ENCODE measurements at places on chromosomes 5 and 9.

DNA sequence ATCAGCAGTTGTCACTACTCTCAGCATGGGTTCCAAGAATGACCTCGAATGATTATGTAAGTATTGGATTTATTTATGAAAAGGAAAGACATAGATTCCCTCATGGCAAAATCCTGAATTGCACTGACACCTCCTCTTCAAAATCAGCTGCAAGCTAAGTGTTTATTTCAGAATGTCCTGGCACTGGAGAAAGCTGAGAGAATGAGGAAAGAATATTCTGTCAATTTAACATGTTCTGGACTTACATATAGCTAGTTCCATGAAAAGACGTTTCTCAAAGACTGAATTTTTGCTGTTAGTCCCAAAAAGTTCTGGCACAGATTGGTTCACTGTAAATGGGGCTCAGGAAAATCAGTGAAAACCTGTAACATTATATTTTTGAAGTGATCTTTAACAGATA lies 120.3 kb downstream of the NREP start:
- no peak for DNase-seq

- DNase-seq, result no peak
Observed at GRCh38 chr5:131064669-131065371, 100.2 kb downstream of the HINT1 start.

DNA sequence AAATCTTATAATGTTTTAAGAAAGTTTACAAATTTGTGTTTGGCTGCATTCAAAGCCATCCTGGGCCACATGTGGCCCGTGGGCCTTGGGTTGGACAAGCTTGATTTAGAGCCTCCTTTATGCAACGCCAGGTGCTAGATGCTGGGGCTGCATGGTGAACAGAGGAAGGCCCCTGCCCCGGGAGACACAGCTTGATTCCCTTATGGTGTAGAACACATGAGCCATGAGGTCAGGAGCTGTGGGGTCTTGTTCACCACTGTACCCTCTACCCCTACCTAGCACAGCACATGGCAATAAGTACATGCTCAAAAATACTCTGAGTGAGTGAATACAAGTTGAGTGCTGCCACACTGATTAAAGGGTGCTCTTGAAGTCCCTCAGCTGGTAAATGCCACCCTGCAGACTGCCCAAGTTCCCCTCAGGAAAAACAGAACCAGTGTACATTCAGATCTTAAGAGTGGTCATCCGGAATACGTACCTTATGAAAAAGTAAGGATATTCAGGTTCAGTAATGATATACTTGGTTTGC lies 71.9 kb downstream of the ARRDC3 start:
- DNase-seq, result no peak

GRCh38 chr5:149725296-149725695 lies 4.8 kb upstream of the PPARGC1B start:
- no peak for DNase-seq

DNA sequence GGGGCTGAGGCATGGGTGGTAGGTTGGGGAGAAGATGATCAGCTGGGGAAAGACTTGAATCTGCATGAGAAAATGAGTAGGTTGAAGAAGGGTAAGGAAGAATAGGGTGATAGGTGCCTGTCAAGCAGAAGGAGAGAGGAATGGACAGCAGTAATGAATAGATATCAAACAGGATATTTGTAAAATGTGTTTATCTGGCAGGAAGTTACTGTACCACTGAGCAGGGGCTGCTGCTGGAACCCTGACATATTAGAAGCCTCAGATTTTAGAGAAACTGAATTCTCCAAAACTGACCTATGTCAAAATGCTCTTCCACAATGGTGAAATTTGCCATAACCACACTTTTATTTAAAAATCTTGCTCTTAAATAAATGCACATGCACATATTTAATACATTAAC lies 41.0 kb downstream of the CCDC192 start:
- no peak for DNase-seq

- DNase-seq, result no peak
Observed at GRCh38 chr9:124513376-124513994, 6.3 kb upstream of the NR5A1 start.

DNA sequence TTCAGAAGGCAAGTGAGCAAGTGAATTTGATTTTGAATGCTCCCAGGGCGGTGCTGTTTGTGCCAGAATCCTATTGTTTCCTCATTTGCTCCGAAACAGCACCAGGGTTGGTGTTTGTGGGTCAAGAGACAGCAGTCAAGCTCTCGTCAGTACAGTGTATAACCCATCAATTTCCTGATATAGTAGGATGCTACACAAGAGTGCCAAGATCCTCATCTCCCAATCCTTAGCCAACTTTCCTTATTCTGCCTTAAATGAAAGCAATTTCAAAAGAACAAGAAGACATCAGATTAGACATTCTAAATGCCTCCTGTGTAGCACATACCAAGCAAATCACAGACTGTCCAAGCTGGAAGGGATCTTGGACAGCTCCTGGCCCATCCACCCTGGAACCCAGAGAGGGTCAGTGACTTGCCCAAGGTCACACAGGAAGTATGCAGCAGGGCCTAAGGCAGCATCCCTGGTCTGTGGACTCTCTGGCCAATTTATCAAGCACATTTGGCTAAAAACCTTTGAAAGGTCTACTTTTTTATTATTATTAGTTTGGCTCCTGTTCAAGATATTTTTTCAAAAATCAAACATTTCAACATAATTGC lies 4.5 kb downstream of the WHRN start:
- no peak for DNase-seq

DNA sequence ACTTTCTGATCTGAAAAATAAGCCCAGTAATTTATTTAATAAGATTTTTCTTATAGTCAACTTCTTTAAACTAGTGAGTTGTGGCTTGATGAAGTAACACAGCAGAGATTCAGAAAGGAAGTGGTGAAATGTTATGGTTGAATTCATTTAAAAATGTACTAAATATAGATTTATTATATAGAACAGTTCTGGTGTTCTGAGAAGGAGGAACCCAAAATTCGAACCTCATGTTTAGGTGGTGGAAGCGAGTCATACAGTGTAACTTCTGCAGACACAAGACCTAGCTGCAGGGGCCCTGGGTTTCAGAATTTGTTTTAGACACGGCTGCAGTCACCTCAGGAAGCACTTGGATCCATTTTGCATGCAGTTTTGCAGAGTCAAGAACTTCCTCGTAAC lies 188.2 kb downstream of the TRIO start:
- DNase-seq, result no peak

GRCh38 chr5:91690921-91691320 lies 307.8 kb upstream of the ARRDC3 start:
- no peak for DNase-seq

DNA sequence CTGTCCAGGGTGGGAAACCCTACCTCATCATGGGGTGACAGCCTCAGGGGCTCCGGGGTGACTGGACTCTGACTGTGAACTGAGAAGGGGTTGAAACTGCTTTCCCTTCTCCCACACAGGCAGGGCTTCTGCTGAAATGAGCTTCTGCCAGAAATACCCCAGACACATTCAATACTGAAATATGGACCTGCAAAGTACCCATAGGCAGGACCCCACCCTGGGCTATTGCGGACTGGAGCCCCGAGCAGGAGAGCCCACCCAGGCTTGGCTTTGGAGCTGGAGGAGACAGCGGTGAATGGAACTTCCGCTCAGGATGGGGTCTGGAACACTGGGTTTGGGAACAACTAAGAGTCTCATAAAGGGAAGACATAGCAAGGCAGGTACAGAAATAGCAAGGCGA lies 37.5 kb downstream of the IRX2 start:
- DNase-seq, result no peak

- no peak for DNase-seq
Observed at GRCh38 chr5:108813673-108814072, 66.0 kb downstream of the FER start.

DNA sequence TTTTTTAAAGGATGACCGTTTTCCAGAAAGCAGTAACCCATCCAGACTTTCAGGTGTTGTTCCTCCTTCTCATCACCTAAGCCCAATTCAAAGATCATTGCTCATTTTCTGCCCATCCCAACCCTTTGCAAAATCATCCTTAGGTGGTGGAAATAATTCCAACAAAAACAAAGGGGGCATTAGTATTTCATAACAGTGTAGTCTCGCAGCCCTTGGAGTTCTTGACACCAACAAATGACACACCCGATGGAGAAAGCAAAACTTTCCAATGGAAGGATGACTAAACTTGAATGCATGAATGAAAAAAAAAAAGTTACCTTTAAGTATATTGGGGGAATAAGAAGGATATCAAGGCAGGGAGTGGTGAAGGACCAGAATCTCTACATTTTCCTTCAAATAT lies 117.0 kb downstream of the PAPPA start:
- no peak for DNase-seq

GRCh38 chr9:131277287-131277909 lies 1.1 kb upstream of the FAM78A start:
- peak; percentile 42 for DNase-seq

GRCh38 chr9:87342743-87343142 lies 154.9 kb upstream of the DAPK1 start:
- DNase-seq, result no peak

- DNase-seq, result no peak
Observed at GRCh38 chr9:70601000-70601951, 186.8 kb upstream of the KLF9 start.

DNA sequence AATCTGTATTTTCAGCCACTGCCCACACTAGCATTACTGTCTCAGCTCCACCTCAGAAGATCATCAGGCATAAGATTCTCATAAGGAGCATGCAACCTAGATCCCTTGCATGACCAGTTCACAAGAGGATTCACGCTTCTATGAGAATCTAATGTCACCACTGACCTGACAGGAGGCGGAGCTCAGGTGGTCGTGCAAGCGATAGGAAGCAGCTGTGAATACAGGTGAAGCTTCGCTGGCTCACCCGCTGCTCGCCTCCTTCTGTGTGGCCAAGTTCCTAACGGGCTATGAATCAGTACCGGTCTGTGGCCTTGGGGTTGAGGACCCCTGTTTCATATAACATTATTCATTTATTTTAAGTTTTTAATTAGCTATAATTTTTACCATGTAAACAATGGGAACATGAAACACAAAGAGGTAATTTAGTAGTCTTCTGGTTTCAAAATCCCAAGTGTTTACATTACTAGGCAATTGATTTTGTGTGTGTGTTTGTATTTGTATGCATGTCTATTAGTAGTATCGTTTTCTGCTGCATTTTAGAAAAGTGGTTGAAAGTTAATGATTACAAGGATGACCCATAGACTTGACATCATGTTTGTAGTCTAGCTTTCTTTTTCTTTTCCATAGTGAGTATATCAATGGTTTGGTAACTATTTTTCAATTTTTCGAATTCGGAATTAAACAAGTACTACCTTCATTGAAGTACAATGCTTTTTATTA lies 159.4 kb downstream of the TENT4A start:
- no peak for DNase-seq

GRCh38 chr9:29648601-29649000 lies 2075.3 kb upstream of the C9orf72 start:
- no peak for DNase-seq

DNA sequence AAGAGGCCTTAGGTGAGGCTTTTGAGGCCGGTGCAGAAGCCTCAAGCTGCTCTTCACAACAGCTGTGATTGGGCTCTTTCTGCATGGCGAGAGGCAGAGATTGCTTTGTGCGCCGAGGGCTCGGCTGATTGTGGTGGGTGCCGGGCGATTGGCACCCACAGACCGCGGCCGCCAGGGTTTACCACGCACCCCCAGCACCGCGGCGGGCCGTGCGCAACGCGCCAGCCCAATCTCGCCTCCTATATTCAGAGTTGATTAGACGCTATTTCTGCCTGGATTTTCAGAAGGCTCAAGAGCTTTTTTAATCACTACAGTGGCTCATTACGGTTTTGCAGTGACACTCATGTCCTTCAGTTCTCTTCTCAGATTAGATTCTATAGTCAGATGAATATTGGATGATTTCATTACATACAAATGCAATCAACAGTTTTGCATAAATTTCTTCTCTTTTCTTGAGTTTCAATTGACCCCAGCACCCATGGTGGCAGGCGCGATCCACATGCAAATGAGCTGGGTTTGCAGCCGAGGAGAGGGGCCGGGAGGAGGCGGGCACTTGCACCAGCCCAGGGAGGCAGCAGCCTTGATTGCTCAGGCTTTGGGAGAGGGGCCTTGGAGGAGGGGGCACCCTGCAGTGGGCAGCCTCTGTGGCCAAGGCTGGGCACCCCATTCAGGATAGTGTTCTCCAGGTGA lies 33.8 kb upstream of the PTGS1 start:
- no peak for DNase-seq

GRCh38 chr5:86716121-86716520 lies 98.4 kb downstream of the COX7C start:
- no peak for DNase-seq

DNA sequence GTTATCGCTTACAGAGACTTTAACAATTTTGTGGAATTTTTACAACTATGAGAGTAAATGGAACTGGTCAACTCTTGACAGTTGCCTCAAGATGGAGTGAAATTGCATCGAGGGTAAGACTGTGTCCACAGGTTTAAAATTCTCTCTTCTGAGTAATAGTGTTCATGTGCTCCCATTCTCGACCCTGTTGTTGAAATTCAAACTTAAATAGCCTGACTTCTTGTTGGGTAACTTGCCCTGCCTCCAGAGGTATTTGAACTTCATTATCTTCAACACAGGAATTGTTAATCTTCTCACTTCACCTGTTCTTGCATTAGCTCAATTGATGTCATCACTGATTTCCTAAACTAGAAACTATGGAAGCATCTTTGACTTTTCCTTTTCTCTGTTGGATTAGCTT lies 77.5 kb downstream of the PIP5K1B start:
- no peak for DNase-seq

DNA sequence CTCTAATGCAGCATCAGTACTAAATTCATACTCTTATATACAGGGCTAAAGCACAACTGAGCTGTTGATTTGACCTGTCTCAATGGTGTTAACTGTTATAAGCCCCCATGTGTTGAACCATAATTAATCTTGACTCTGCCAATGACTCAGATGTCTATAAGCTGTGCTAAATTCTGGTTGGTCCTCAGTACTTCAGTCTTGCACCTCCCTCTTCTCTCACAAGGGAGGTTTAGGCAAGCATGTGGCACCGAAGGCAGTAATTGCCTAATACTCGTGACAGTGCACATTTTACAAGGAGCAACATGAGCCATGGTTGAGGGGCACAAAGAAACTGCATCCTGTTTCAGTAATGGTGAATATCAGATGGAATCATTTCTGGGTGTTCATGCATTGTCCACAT lies 255.9 kb downstream of the TRPM3 start:
- no peak for DNase-seq

- no peak for DNase-seq
Observed at GRCh38 chr5:1824903-1825841, 24.0 kb downstream of the NDUFS6 start.

DNA sequence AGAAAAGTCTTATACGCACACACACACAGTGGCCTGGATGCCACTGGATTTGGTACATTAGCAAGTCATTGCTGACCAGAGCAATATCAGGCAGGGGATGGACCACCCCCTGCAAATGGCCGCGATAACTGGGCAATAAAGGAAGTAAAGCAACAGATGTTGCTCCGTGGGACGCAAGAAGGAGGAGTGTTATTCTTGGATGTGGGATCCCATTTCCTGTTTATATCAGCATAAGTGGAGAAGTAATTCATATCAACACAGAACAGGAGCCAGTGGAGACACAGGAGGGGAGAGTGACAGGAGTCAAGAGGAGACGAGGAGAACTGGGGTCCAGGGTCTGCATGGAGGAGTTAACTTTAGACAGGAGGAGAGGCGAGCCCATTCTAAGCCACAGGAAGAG lies 18.4 kb downstream of the RUFY1 start:
- no peak for DNase-seq

All from activated CD4-positive, alpha-beta T cell treated with anti-CD3 and anti-CD28 coated beads, Interleukin-2, amount 50 U/mL, for 48 hours (primary cell).